ENCODE measurements at places on chromosomes 6 and 20.

- DNase-seq = no peak
Observed at GRCh38 chr20:47672166-47672565, 113.1 kb downstream of the SULF2 start.

- DNase-seq = no peak
Observed at GRCh38 chr6:32529697-32530430, at the start of gene HLA-DRB5. Gene HLA-DRB5, minus strand, starts transcription at chr6:32530287. Its CDS starts 63 bp downstream, at chr6:32530224.

DNA sequence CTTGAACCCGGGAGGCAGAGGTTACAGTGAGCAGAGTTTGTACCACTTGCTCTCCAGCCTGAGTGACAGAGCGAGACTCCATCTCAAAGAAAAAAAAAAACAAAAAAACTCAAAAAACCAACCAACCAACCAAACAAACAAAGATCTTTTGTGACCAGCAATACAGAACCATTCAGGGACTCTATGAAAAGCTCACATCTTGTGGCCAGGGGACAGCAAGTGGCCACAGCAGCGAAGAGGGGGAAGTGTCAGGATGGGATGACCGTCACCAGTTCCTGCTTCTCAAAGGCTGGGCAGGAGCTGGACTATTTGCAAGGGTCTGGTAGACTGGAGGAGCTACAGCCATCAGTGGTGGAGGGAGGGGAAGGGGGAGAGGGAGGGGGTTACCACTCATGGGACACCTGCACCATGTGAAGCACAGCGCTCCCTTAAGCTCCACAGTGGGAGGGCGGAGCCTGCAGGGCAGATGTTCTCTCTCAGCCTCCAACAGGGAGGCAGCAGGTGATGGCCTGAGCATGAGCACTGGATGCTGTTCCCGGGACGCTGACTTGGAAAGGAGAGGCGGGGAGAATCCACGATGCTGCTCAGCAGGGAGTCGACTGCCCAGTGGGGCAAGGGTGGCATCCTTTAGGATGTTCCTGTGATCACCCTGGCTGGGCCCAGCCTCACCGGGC lies 19.7 kb upstream of the ULBP3 start:
- DNase-seq = no peak

DNA sequence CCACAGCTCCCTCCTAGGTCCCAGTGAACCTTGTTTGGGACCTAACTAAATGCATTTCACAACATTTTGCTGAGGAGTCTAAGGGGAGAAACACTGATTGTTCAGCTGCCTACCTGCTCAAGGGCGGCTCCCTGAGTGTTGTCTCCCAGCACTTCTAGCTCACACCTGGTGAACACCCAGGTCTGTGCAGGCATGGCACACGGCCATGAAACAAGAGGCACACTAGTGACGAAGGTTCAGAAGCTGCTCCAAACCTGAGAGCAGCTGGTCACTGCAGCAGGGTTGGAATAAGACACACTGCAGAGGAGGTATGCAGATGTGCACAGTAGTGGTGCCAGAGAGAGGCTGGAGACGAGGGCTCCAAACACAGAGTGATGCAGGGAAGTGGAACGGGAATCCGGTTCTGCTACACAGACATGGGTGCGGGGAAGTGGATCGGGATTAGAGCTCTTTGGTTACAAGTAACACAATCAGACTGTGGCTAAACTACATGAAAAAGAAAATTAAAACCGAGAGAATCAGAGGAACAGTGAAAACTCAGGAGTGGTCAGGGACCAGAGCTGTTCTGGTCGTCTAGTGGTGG lies 486.1 kb upstream of the CDH4 start:
- DNase-seq = no peak

DNA sequence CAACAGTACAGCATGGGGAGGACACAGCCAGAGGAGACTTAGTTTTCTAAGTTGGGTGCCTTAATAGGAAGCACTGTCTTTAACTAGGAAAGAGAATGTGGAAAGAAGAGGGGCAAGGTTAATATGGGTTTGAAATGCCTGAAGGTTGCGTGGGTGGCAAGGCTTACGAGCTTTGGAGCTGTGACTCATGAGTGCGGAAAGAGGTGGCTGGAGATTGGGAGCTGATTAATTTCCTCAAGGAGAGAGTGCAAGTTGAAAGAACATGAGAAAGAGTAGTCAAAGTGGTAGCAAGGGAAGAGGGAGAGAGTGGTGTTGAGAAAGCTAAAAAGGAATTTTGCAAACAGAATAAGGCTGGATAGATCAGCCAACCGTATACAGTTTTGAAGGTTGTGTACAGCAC lies 315.1 kb upstream of the PRND start:
- no peak for DNase-seq

GRCh38 chr20:20255099-20255498 lies 112.8 kb upstream of the INSM1 start:
- DNase-seq = no peak

GRCh38 chr20:26163890-26164289 lies 467.2 kb upstream of the ZNF337 start:
- DNase-seq = no peak

DNA sequence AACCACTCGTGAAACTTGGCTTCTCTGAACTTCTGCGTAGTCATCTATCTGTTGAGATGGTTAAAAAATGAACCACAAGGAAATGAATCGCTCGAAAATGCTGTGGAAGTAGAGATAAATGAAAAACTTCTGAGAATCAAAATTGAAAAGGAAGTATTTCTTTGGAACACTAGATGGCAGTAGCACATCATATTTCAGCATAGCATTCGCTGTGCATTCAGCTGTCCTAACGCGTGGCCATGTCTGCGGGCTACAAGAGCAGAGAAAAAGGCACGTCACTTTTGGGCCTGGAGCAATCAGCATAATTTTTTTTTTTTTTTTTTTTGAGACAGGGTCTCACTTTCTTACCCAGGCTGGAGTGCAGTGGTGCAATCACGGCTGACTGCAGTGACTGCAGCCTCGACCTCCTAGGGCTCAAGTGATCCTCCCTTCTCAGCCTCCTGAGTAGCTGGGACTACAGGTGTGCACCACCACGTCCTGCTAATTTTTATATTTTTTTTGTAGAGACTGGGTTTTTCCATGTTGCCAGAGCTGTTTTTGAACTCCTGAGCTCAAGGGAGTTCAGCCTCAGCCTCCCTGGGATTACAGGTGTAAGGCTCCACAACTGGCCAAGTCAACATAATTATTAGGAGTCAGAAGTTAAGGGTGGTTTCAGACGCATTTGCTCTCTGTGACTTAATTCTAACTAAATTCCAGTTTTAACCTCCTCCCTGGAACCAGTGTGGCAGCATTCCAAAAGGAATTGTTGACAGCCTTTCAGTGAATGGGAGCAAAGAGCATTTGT lies 8.8 kb upstream of the PERP start:
- no peak for DNase-seq

DNA sequence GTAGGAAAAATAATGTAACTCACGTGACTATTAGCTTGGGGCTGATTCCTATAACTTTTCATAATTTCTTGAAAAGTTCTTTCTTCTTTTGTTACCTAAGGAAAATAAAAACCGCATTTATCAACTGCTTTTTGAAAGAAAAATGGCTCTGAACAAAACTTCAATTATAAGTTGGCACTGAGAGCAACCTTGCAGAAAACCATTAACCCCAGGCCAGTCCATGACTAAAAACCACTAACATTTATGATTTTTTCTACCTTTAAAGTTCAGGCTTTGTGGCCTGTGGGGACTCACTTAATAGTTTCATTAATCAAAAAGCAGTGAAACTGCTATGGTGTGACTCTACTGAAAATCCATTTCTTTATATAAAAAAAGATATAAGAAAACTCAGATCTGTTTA lies 69.1 kb upstream of the SAMHD1 start:
- DNase-seq = no peak

DNA sequence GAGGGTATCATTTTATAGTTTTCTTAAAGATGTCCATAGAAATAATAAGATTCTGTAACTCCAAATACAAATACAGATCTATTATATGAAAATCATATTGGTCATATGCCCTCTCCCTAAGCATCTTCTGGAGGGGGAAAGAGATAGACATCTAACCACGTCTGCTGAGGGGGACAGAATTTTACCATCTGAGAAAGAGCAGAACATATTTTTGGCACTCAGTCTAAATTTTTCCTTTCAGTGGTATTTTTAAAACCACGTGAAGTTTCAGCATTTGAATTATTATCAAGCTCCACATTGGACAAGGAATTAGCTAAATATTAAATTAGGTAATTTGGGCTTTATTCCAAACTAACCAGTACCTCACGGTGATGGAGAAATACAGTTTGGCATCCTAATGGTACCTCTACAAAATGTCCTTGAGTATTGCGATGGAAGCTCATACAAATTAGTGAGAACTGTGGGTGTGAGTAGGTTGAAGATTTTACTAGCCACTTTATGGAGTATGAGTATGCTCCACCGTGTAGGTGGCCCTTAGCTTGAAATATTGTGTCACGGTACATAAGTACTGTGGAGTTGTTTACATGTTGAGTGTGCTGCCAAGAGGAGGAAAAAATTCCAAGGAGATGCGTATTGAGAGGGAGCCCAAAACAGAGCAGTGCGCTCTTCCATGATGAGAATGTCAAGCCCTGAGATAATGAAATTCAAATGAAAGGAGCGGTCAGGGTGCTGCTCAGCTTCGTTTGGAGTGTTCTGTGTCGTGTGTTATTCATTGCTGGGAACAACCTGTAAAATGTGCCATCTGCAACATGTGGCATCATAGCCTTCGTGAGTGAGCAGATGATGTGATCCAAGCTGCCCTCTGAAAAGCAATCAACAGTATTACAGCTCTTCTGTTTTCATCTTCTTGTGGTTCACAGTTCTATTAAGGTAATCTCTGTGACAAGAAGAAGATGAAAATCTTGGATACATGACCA lies 48.4 kb upstream of the PHACTR2 start:
- no peak for DNase-seq

- no peak for DNase-seq
Observed at GRCh38 chr6:99779631-99780555, 173.3 kb downstream of the PRDM13 start.

- DNase-seq = no peak
Observed at GRCh38 chr20:1810572-1810925, 84.7 kb upstream of the SIRPA start.

- DNase-seq = no peak
Observed at GRCh38 chr20:11769825-11770224, 147.9 kb upstream of the BTBD3 start.

DNA sequence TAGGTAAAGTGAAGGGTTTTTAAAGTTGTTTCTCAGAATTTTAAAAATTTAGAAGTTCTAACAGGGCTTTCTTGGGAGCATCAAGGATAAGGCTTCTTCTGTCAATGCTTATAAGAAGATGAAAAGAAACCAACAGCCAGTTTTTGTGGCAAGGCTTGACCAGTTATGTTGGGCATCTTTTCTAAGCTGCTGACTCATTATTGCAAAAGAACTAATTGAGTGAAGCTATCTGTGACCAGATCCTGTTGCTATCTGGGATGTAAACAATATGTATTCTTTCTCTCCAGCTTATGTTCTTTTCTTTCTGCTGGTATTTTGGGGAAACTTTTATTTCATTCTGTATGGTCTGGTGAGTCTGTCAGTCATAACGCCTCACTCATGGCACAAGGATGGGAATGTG lies 643.8 kb downstream of the HDGFL1 start:
- DNase-seq = no peak

- DNase-seq = no peak
Observed at GRCh38 chr20:49866051-49866450, 49.3 kb downstream of the SPATA2 start.

Data from anterior cingulate cortex (tissue), 58 donors.